Activated T-cell treated with anti-CD3 and anti-CD28 coated beads, Interleukin-2, amount 50 U/mL, for 24 hours (primary cell): ENCODE measurements at places on chromosomes 16 and 17.
A peak's percentile ranks its signal among the peaks of the same experiment; 100 is the strongest.

DNA sequence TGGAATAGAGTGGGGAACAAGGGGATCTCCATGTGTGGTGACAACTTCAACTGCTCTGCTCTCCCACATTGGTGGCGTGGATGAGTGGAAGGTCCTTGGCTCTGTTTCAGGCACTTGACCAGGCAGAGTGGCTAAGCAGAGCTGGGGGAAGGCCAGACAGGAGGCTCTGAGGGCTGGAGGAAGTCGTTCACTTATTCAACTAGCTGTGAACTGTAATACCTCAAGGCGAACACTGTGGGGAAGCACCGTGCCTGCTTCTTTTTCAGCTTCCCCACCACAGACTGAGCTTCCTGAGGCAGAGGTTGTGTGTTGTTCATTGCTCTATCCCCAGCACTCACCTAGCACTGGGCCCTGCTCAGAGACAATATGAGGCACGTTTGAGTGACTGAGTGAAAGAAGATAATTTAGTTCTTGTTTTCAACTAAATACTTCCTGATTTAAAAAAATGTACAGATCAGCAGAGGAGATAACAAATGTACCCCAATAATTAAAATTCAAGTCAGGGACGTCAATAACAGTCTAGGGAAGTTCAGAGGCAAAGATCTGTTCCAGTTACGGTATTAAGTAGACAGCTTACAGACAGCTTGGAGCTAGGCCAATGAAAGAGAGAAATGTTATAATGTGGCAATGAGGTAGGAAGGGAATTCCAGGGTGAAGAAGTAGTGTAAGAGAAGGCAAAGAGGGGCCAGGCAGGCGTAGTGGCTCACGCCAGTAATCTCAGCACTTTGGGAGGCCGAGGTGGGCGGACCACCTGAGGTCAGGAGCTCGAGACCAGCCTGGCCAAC lies 34.7 kb downstream of the MYO18A start:
- peak; percentile 70 for DNase-seq

GRCh38 chr17:18228176-18228682 lies 2.8 kb downstream of the LLGL1 start:
- no peak for DNase-seq

DNA sequence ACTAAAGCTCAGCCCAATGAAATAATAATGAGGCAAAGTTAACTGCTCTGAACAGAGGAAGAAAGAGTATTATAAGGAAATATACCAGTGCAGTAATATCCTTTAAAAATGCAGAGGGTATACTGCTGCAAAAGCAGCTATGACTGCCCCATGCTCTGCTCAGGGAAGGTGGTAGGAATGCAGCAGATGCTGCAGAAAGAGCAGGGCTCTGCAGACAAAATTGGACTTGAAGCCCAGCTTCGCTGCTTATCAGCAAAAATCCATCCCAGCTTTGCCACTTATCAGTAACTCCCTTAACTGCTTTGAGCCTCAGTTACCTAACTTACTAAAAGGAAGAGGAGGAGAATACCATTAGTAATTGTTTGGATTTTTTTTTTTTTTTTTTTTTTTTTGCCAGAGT lies 533.8 kb upstream of the CDH5 start:
- no peak for DNase-seq

DNA sequence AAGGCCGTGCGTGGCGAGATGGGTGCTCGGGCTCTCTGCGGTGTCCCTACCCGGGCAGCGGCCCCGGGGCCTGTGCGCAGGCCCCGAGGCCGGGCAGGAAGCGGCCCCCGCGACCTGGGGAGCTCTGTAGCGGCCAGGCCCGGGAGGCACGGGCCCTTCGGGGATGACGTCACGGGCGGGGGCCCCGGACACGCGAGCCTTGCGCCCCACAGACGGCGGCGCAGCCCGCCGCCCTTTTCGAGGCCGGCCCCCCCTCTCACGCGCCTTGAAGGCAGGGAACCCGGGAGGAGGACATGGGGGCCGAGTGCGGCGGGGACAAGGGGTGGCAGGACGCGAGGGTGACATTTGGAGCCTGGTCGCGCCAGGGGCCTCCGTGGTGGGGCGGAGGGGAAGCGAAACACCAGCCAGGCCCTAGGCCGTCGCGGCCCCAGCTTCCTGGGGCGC lies 1.1 kb downstream of the RAI1 start:
- peak; percentile 74 for DNase-seq

DNA sequence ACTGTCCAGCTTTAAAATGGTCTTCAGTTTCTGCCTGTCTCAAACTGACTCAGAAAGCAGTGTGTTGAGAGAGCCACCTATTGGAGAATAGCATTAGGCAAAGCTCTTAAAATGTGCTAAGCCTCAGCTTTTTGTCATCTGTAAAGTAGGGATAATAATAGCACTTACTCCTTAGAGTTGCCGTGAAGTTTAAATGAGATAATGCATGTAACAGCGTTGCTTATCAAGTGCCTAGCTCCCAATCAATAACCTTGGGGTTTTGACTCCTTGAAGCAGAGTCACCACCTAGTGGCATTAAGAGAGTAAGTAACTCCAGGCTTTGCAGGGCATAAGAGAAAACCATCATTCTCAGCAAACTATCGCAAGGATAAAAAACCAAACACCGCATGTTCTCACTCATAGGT lies 163.3 kb downstream of the HS3ST2 start:
- no peak for DNase-seq

DNA sequence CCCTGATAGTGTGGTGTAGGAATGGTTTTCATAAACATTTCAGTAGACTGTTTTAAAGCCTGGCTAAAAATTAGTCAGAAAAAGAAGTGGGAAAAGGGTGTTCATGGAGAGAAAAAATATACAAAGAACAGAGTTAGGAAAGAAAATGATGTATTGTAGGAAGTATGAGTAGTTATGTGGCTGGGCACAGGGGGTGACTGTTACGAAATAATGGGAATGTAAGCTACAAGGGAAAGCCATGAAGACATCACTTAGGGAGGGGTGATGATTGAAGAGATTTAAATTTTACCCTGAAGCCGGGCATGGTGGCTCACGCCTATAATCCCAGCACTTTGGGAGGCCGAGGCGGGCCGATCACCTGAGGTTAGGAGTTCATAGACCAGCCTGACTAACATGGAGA lies 55.3 kb downstream of the NUP88 start:
- no peak for DNase-seq

- peak; percentile 65 for DNase-seq
Observed at GRCh38 chr16:49281843-49282642, 405 bp upstream of the CBLN1 start.

DNA sequence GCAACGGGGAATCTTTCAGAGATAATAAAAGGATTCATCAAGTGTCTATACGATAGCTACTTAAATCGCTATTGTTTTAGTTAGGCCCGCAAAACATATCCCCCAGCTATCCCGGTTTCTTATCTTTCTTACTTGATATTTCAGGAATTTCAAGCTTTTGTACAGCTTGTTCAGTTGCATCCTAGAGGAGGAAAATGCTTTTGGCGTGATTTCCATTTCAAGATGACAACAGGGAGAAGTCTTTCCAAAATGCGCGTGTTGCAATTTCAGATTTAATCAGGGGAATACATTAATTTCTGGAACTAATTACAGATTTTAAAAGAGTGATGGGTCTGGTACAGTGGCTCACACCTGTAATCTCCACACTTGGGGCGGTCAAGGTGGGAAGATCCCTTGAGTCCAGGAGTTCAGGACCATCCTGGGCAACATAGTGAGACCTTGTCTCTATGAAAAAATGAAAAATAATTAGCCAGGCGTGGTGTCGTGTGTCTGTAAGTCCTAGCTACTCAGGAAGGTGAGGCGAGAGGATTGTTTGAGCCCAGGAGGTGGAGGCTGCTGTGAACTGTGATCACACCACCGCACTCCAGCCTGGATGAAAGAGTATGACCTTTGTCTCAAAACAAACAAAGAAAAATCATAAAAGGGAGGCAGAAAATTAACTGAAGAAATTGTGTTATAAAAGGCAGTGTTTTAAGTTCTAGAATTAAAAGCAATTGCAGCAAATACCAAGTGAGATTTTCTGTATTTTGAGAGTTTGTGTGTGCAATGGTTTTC lies 546.1 kb downstream of the MAF start:
- no peak for DNase-seq
